HCT116 (cell line): ENCODE measurements at places on chromosomes 5 and 9. TPM values are rescaled to one million over a fixed set of nuclear protein-coding genes. Genes with fewer than 3 reads are reported as not detected.

- 0 out of 2 replicates have a peak, but pooled peaks cover 3% of the 10 kb centered on the region for H3K4me1 ChIP-seq
- H3K27me3 ChIP-seq = no peaks in the 10 kb centered on the region
Observed at GRCh38 chr9:110971234-110971633, 67.0 kb downstream of the LPAR1 start.

The SEPTIN8 gene
- 34.6 TPM for total RNA-seq

The ERGIC1 gene
- total RNA-seq = 73.3 TPM

The CCNO gene
- total RNA-seq = 12.1 TPM

The ARSI gene
- total RNA-seq = 0.07 TPM

DNA sequence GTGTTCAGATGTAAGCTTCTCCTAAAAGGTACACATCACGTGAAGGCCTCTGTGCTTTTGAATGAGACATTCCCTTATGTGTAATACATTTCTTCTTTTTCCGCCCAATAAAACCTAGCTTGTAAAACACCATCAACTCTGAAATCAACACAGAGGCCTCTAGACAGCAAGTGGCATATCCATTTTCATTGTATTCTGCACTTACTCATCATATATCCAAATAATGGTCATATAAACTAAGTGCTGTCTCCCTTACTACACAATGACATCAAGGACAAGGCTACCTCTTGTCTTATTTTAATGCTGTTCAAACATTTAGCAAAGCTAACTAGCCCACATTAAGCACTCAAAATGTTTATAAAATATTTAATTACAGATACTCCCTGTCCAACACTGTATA lies 108.5 kb downstream of the ELAVL2 start:
- H3K27me3 ChIP-seq = no peaks in the 10 kb centered on the region
- no peak for DNase-seq
- H3K4me3 ChIP-seq = no peak overlapping the region

DNA sequence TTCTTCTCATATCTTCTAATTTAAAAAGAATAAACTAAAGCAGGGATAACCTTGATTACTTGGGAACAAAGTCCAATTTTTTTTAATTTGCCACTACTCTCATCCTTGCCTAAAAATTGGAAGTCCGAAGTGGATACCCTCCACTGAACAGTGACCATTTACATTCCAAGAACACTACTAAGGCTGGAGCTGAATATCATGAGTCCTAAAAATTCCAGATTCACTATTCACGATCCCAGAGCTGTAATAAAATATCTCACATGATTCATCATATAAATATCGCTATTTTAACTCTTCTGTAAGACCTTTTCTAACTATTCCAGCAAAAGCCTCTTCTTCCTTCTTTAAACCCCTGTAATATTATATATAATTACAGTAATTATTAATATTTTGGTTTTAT lies 57.4 kb downstream of the ATPSCKMT start:
- no peaks in the 10 kb centered on the region for H3K36me3 ChIP-seq
- no peak for DNase-seq
- H3K27ac ChIP-seq = no peak overlapping the region
- no peaks in the 10 kb centered on the region for H3K4me1 ChIP-seq
- H3K27me3 ChIP-seq = no peaks in the 10 kb centered on the region

- no peak for DNase-seq
- H3K4me3 ChIP-seq = no peak overlapping the region
- H3K4me1 ChIP-seq = no peaks in the 10 kb centered on the region
- no peaks in the 10 kb centered on the region for H3K36me3 ChIP-seq
- no peak overlapping the region for H3K27ac ChIP-seq
Observed at GRCh38 chr5:59917121-59917520, 23.6 kb upstream of the PDE4D start.

DNA sequence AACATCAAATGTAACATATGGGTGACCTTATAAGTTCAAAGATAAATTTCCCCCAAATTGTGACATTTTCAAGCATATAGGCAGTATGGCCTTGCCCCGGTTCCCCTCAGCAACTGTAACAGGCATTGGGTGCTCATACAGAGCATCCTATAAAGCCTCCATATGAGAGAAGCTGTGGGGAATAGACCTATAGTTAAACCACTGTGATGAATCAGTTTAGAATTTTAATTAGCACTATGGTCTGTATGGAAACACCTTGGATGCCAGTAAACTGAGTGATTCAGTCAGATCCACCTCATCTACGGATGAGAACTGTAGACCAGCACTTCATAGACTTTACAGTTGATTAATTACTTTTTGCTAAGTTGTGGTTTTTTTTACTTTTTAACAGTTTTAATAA lies 79.4 kb downstream of the ERCC6L2 start:
- no peaks in the 10 kb centered on the region for H3K4me1 ChIP-seq
- DNase-seq = no peak
- H3K27me3 ChIP-seq = no peaks in the 10 kb centered on the region
- H3K36me3 ChIP-seq = no peaks in the 10 kb centered on the region
- H3K4me3 ChIP-seq = no peak overlapping the region

- H3K4me3 ChIP-seq = no peak overlapping the region
- no peaks in the 10 kb centered on the region; the same call in 1 of the 2 replicates for H3K36me3 ChIP-seq
- no peak overlapping the region for H3K27ac ChIP-seq
Observed at GRCh38 chr9:97900738-97901565, 21.3 kb downstream of the TRMO start.

- no peak overlapping the region for H3K4me3 ChIP-seq
- no peak for DNase-seq
- H3K27ac ChIP-seq = no peak overlapping the region
- H3K36me3 ChIP-seq = no peaks in the 10 kb centered on the region
- H3K4me1 ChIP-seq = no peaks in the 10 kb centered on the region
Observed at GRCh38 chr5:152549709-152550108, 144.6 kb upstream of the NMUR2 start.

DNA sequence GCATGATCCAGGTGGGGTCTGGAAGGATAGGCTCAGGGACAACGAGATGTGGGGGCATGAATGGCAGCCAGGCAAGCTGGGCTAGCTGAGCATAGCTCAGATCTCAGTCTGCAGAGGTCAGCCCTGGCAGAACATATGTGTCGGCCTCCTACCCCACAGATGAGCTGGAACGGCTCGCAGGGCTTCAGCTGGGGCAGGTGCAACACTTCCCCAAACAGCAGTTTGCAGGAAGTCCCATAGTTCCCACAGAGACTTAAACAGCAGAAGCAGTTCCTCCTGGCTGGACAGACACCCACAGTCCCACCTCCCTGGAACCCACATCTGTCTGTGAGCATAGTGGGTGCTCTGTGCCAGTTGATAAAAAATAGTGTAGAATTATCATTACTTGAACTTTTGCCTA lies 404.6 kb downstream of the GADD45G start:
- no peaks in the 10 kb centered on the region for H3K4me1 ChIP-seq
- no peaks in the 10 kb centered on the region for H3K36me3 ChIP-seq
- peaks cover 28% of the 10 kb centered on the region for H3K27me3 ChIP-seq
- DNase-seq = no peak
